ENCODE measurements at places on chromosomes 5 and 9. TPM values are rescaled to one million over a fixed set of nuclear protein-coding genes. Genes with fewer than 3 reads are reported as not detected.

The TAF11L5 gene
- not detected for total RNA-seq

The OTP gene
- total RNA-seq: not detected

The CCNI2 gene
- total RNA-seq: 0.39 TPM

The ZFR gene
- 62.2 TPM for total RNA-seq

The LCN10 gene
- not detected for total RNA-seq

The TMEM252 gene
- not detected for total RNA-seq

The MUSK gene
- total RNA-seq: not detected

Data from foreskin keratinocyte (primary cell).